ENCODE measurements at places on chromosomes 2 and 18. TPM values are rescaled to one million over a fixed set of nuclear protein-coding genes. Genes with fewer than 3 reads are reported as not detected.

The ZFP36L2 gene
- 27.6 TPM for total RNA-seq

The SPC25 gene
- total RNA-seq, result 3.3 TPM

The KCNJ3 gene
- 3.3 TPM for total RNA-seq

The KRTCAP3 gene
- total RNA-seq, result 1.3 TPM

The IL1A gene
- total RNA-seq, result not detected

The TUBA4B gene
- total RNA-seq, result not detected

The UPP2 gene
- total RNA-seq, result not detected

The COL4A4 gene
- 0.14 TPM for total RNA-seq

The ACVR1C gene
- 0.04 TPM for total RNA-seq

The SDC1 gene
- 13.3 TPM for total RNA-seq

The REEP1 gene
- total RNA-seq, result 14.6 TPM

The CCDC74B gene
- 17.0 TPM for total RNA-seq

The GTF3C2 gene
- total RNA-seq, result 35.1 TPM

The SNED1 gene
- total RNA-seq, result 0.09 TPM
